Mesothelial cell of epicardium (in vitro differentiated cells): ENCODE measurements at places on chromosomes 6 and 20. TPM values are rescaled to one million over a fixed set of nuclear protein-coding genes. Genes with fewer than 3 reads are reported as not detected.

LRFN2 gene
- total RNA-seq: not detected in 3 replicates

XKR7 gene
- 0.25 to 0.32 TPM (median 0.29 TPM) in 3 replicates for total RNA-seq

MICB gene
- 0.31 TPM in 1 of 3 replicates, not detected in the others for total RNA-seq

DNA sequence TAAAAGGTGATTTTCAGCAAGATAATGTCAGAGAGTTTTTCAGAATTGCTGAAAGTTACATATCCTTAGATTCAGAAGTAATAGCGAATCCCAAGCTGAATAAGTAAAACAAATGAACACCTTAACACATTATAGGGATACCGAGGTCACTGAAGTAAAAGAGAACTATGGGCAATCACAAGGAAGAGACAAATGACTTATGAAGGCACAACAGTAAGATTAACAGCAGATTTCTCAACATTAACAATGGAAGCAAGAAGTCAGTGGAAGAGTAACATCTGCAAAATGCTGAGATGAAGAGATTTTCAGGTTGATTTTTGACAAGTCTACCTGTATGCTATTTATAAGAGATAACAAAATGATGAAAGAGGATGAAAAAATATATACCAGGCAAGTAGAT lies 86.1 kb upstream of the EZR start:
- no peak for DNase-seq

DNA sequence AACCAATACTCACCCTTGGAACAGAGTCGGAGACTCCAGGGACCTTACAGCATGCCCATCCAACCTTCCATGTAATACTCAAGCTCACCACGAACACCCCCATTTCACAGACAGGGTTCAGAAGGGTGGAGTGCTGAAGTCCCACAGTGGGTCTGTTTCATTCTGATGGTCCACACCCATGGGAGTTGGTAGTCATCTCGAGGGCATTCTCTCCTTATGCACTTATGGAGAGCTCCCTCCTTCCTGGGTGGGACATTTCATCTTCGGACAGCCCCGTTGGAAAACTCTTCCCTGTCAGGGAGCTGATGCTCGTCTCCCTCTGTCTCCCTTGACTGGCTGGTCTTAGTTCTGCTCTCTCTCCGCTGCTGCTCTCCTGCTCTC lies 38.9 kb downstream of the COX4I2 start:
- no peak for DNase-seq

GRCh38 chr6:82555801-82556200 lies 192.2 kb downstream of the TPBG start:
- no peak for DNase-seq

- DNase-seq: no peak
Measured at GRCh38 chr6:30323806-30324205, 2.9 kb upstream of the TRIM39 start.
